ENCODE measurements at places on chromosomes 6 and 20. TPM values are rescaled to one million over a fixed set of nuclear protein-coding genes. Genes with fewer than 3 reads are reported as not detected.

DNA sequence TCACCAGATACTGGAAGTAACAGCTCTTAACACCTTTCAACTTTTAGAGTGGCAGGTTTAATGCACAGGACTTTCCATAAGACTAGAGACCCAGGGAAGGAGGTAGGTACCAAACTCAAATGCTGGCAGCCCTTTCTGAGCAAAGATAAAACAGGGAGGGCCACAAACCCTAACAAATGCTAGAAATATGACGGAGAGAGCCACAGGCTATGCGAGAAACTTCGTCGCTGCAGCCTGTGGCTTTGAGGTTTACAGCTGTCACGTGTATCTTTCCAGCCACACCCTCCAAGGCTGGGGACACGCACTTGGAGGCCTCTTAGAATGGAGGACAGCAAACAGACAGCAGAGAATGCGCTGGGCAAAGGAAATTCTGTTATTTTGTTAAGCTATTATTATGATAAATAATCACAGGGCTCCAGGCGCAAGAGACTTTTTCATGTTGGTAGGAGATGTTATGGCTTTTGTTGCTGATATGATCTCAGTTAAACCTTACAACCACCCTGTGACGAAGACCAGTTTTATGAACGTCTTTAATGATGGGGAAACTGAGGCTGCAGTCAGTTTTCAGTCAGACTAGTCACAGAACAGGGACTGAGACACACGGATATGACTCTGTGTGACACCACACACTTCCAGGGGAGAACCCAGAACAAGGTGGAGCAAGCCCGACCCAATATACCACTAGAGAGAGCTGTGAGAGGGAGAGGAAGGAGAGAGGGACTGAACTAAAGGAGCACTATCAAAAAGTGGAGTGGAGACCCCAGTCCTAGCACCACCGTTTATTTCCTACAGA lies 2.0 kb downstream of the TRAM2 start:
- no peak for DNase-seq

- DNase-seq = no peak
Observed at GRCh38 chr6:32192608-32193039, at the start of gene GPSM3. Gene GPSM3 (minus strand): TSS chr6:32192643. CDS start chr6:32192513, 130 bp downstream.

DNA sequence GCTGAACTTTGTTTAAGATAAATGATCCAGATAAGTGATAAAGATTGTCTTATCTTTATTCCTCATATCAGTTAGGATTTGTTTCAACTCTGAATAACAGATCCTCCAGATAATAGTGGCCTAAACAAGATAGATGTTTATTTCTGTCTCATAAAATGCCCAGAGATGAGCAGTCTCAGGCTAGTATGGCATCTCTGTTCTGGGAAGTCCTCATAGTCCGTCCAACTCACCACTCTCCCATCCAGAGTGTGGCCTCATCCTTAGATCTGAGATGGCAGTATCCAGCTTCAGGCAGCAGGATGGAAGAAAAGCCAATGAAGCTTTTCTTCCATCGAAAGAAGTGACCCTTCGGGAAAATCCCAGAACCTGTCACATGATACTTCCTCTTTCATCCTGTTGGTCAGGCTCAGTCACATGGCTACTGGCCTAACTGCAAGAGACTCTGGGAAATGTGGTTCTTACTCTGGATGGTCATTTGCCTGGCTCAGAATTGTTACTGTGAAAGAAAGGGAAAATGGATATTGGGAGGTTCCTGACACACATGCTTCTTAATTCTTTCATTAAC lies 29.4 kb upstream of the TAGAP start:
- no peak for DNase-seq

DNA sequence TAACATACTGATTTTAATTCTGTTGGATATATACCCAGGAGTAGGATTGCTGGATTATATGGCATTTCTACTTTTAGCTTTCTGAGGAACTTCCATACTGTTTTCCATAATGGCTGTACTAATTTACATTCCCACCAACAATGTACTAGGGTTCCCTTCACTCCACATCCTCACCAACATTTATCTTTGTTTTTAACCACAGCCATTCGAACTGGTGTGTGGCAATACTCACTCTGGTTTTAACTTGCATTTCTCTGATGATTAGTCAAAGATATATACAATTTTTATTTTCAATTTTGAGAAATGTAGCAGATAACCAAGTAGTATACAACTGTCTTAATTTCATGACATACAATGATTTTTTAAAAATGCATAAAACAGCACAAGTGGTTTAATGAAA lies 30.3 kb upstream of the ADGRG6 start:
- no peak for DNase-seq

DNA sequence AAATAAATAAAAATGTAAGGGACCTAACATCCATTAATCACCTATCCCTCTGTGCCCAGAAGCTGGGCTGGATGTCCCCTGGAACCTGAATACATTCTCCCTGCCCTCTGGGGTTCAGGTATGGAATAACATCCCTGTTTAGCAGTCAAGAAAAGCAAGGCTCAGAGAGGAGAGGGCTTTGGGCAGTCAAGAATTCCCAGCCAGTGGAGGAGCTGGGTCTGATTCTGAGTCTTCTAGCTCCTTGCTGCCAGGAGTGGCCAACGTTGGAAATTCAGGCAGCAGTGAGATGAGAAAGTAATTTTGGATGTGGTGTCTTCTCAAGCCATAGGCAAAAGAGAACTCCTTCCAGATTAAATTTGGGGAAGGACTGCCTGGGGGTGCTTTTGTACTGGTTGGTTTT lies 42.6 kb upstream of the ZNFX1 start:
- DNase-seq = no peak

- no peak for DNase-seq
Observed at GRCh38 chr6:147604373-147604772, 95.9 kb downstream of the SAMD5 start.

GRCh38 chr20:32820698-32821377 lies 1.1 kb downstream of the MAPRE1 start:
- no peak for DNase-seq

DNA sequence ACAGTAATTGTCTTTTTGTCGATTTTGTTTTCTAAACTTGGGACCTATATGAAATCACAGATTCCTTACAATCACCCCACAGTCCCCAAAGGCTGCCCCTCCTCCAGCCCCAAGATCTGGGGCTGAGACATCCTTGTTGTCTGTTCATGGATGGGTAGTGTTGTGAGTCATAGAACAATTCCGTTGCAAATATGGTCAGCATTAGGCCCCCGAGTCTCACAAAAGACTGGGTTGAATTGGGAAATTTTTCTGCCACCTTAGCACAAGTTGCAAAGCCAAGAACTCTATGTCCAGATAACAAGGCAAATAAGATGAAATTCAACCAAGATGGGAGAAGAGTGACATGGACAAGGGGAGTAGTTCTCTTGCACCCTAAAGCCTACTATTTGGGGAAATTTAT lies 10.5 kb upstream of the TAB2 start:
- DNase-seq = no peak

DNA sequence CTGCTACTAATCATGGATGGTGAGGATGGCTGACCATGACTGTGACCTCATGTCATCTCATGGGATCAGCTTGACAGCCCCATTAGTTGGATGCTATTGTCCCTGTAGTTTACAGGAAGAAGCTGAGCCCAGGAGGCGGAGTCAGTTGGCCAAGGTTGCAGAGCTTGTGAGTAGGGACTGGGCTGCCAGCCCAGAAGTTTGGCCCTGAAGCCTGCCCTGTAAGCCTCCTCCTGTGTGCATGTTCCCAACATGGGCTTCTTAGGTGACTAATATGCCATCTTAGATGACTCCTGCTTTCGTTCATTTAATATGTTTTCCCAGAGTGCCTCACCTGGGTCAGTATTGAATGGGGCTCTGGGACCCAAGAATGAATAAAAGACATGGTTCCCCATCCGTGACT lies 6.9 kb downstream of the EDN3 start:
- no peak for DNase-seq

DNA sequence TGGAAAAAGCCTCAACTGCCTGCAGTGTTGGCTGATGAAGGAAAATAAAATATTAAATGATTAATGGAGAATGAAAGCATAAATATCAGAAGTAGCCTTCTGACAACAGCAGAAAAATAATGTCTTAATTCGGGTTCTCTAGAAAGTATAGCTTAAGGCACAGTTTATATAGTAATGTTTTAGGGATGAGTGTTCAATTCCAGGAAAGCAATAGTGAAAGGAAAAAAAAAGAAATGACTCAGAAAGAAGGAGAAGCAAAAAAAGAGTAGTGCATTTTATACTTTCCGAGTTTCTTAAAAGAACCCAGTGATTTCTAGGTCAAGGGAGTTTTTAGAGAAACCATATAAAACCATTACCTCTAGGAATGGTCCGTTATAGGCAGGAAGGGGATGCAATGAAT lies 137.3 kb downstream of the HTR1B start:
- DNase-seq = no peak

GRCh38 chr6:108638993-108639392 lies 78.3 kb downstream of the FOXO3 start:
- DNase-seq = no peak

DNA sequence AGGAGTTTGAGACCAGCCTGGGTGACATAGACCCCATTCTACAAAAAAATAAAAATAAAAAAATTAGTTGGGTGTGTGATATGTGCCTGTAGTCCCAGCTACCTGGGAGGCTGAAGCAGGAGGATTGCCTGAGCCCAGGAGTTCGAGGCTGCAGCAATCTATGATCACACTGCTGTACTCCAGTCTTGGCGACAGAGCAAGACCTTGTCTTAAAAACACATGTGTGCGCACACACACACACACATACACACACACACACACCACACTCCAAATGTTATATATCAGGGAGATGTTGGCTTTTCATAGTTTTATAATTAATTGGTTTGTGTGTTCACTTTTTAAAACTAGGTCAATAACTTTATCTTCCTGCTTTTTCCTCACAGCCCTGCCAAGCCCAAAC lies 110.5 kb downstream of the RTN4IP1 start:
- DNase-seq = no peak

DNA sequence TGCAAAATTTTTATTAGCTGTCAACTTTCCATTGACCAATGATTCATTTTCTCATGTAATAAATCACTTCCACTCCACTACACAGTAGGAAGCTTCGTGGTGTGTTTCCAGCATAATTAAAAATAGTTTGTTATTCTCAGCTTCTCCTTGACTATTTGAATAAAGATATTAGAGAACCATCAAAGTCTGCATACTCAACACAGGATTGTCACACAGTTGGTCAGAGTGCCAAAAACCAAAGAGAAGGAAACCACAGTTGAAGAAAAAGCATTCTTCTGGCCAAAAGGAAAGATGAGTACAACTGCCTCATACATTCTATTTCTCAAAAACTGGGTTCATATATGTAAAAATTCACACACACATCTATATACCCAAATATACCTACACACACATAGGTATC lies 455.1 kb upstream of the HSF2 start:
- DNase-seq = no peak

GRCh38 chr6:41080621-41081020 lies 7.8 kb downstream of the NFYA start:
- no peak for DNase-seq

GRCh38 chr6:45185403-45186251 lies 142.5 kb upstream of the RUNX2 start:
- no peak for DNase-seq

DNA sequence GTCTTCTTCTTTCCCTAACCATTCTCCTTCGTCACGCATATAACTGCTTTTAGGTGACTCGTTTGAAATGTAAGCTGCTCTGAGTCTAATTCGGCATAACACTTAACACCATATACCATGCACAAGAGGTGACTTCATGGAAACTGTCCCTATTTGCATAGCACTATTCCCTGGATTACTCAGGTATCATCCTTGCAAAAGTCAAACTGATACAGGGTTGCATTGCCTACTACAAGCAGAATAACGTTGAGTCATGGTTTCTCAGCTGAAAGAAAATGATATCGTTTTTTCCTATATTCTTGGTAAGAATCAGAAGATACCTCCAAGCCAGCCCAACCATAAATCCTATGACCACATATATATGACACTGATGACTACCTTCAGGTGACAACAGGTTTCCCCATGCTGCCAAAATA lies 227.5 kb downstream of the ATXN1 start:
- no peak for DNase-seq

DNA sequence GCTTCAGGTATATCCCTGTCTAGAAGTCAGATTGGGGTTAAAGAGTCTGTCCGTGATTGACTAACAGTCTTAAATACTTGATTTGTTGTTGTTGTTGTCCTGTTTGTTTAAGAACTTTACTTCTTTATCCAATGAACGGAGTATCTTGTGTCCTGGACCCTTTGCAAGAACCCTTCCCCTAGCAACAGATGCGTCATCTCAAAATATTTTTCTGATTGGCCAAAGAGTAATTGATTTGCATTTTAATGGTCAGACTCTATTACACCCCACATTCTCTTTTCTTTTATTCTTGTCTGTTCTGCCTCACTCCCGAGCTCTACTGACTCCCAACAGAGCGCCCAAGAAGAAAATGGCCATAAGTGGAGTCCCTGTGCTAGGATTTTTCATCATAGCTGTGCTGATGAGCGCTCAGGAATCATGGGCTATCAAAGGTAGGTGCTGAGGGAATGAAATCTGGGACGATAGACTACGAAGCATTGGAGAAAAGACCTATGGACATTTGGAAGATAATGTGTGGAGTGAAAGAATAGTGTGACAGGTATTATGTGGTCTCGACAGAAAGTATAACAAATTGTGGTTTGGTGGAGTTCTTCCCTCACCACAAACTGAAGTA lies at the start of gene HLA-DRA:
Gene HLA-DRA (plus strand): TSS at position 286 of the 613 bp plus-strand sequence. CDS start 64 bp downstream, at position 350.
- peak; percentile 43 for DNase-seq

DNA sequence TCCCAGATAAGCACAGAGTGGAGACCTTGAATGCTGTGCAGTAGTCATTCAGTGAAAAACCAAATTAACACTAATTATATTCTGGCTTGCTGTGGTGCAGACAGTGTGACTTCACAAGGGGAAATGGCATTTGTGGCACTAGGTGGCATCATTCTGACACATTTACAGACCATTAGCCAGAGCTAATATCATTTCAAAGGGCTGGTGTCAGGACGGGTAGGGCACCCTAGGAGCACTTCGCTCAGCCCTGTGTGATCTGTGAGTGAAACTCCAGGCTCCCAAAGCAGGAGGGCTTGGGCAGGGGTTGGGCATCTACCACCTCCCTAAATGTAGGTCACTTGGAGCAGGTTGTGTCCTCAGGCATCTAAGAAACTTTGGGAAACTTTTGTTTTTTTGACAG lies 555.8 kb downstream of the PKHD1 start:
- DNase-seq = no peak

GRCh38 chr6:29603930-29604329 lies 19.0 kb downstream of the OR2H2 start:
- DNase-seq = no peak

EYA2 gene
- polyA plus RNA-seq = 0.83 TPM

UNC5CL gene
- polyA plus RNA-seq = 6.0 TPM

MYLK4 gene
- 0.96 TPM for polyA plus RNA-seq

ADA gene
- 7.0 TPM for polyA plus RNA-seq

TP53RK gene
- polyA plus RNA-seq = 17.2 TPM

GLP1R gene
- polyA plus RNA-seq = 0.71 TPM

CCN5 gene
- polyA plus RNA-seq = 0.15 TPM

PTGIS gene
- 28.0 TPM for polyA plus RNA-seq

EYS gene
- 0.69 TPM for polyA plus RNA-seq

TP53INP2 gene
- polyA plus RNA-seq = 13.2 TPM

RHAG gene
- 0.80 TPM for polyA plus RNA-seq

RIPOR3 gene
- 6.4 TPM for polyA plus RNA-seq

KIAA0408 gene
- 4.3 TPM for polyA plus RNA-seq
